ENCODE measurements at places on chromosomes 4 and X.

- DNase-seq = no peak
Measured at GRCh38 chrX:53303195-53303594, 21.8 kb upstream of the IQSEC2 start.

DNA sequence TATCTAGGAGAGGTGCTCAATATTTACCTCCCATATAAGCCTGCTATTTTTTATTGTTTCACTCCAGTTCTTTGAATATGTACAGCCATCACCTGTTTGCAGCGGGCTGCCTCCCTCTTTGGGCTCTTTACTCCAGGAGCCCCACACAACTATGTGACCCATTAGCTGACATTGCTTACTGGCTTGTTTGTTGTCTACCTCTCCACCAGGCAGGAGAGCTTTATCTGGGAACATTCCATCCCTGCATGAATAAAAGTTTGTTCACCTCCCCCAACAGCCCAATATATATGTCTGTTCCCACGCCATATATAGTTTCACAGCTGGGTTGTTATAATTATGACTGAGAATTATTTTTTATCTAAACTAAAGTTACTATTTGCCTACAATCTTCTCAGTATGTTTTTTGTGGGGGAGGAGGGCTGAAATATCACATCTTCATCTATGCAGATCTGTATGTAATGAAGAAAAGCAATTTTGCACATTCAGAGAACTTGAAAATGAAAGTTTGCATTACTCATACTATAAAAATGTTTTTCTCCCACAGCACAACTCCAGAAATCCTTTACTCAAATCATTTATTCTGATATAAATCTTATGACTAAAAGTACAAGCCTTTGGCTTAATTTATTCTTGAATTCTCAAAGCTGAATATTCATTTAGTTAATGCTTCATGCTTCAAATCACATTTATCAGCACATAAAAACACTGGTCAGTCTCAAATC, 61.2 kb upstream of the DAPP1 start:
- no peak for DNase-seq

DNA sequence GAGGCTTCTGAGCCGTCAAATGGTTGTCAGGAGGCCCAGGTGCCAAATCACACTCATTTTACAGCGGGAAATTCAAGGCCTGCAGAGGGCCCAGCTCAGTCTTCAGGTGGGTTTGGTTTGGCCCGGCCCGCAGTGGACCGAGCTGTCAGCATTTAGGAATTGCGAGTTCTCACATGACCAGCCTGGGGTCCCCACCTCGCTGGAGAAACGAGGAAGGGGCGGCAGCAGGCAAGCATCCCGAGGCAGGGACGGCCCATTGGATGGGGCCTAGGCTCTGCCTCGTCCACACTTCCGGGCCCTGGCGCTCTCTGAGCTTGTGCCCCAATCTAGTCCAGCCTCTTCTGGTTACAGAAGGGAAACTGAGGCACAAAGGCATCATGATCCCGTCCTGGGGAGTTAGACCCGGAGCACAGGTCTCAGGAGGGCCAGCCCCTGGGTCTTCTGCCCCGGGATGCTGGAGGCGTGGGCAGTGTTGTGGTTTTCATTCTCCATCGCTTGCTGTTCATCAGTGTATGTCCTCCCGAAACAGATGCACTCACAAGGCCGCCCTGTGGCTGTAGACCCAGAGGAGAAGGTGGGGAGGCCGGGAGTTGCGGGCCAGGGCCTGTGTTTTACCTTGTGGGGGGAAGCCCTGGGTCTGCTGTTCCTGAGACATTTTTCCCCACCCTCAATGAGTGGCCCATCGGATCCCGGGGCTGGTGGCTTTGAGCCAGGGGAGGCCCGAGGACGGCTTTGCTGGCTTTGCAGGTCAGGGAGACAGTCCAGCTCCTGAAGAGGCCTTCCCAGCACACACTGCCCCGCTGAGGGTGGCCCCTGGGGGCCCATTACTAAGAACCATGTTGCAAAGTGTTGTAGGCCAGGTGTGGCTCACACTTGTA, 8.9 kb downstream of the PSAPL1 start:
- no peak for DNase-seq

- no peak for DNase-seq
Measured at GRCh38 chrX:47502316-47503125, 19.5 kb upstream of the ZNF41 start.

DNA sequence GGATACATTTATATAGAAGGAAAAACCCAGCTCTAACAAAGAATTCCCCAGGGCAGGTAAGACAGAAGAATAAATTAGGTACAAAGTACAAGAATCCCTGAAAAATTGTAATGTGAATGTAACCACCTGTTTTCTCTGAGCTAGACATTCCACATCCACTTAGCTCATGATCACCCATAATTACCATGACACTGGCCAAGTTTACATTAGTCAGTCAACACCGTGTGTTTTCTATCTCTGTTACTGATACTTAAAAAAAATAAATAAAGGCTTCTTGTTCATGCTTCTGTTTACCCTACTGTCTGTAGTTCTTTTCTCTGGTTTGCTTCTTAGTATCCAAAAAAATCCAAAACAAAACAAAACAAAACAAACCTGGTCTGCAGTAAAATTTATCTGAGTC, 66.0 kb downstream of the CBLL2 start:
- no peak for DNase-seq

Measured in AG09319 (cell line).